Activated T-helper 2 cell treated with anti-CD3 and anti-CD28 coated beads, Interferon-gamma antibody, Interleukin-2, Interleukin-4, amounts not matched to agents 10 μg/mL and 5 μg/mL and 100 μg/mL, durations not matched to agents 14 hours and 24 hours and 36 hours (primary cell): ENCODE measurements at places on chromosomes 7 and 10. TPM values are rescaled to one million over a fixed set of nuclear protein-coding genes. Genes with fewer than 3 reads are reported as not detected.

Gene CCDC3
- 0.09 and 0.11 TPM in 2 replicates for total RNA-seq

Gene ZNF853
- total RNA-seq = 0.23 TPM in 2 replicates

Gene ETV1
- 0.05 and 0.53 TPM in 2 replicates for total RNA-seq

Gene BAZ1B
- 99.6 and 101 TPM in 2 replicates for total RNA-seq

Gene BCCIP
- 110 and 114 TPM in 2 replicates for total RNA-seq

Gene SAMD9L
- total RNA-seq = 12.6 and 15.3 TPM in 2 replicates

Gene TFEC
- not detected in 2 replicates for total RNA-seq

Gene CXCL12
- total RNA-seq = not detected in 2 replicates

Gene NRP1
- 6.1 and 6.6 TPM in 2 replicates for total RNA-seq

Gene PNLIPRP1
- not detected in 2 replicates for total RNA-seq

Gene NKX1-2
- total RNA-seq = not detected in 2 replicates

Gene SAP25
- total RNA-seq = 11.3 and 11.8 TPM in 2 replicates

Gene ARMC3
- total RNA-seq = not detected in 2 replicates
